ENCODE measurements at places on chromosomes 13 and 19. TPM values are rescaled to one million over a fixed set of nuclear protein-coding genes. Genes with fewer than 3 reads are reported as not detected.

GRCh38 chr13:32429433-32429909 is 1.5 kb upstream of the N4BP2L1 start:
- DNase-seq: no peak

SPATA13 gene
- total RNA-seq: 32.1 TPM

GRCh38 chr19:37905946-37906868 is at the start of gene WDR87:
WDR87 (minus strand) TSS chr19:37906594; CDS start chr19:37898239, 8,355 bp downstream.
- peak; percentile 66 for DNase-seq

DNA sequence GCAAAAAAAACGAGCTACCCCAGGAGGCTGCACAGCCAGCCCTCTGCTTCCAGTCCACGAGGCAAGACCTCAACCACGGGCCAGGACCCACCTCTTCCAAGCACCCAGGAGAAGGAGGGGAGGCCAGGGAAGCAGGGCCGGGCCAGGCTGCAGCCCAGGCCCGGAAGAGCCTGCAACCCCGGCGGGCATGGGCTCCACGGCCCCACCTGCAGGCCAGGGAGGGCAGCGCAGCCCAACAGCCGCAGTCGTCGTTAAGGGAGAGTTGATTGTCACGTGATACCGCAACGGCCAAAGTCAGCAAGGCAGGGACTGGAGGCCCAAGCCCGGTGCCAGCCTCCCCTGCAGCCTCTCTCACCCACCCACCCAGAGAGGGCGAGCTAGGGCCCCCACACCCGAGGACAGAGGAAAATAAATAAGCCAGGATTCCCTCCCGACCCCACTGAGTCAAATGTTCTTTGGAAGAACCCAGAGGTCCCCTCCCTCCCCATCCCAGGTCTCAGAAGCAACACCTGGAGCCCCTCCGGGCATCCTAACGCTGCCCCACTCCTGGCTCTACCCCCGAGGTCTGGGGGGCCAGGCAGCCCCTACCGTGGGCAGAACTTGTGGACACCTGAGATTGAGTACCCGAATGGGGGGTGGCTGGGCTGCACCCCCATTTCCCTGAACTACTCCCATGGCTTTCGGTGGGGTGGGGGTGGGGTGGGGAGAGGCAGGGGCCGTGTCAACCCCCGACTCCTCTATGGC is 5.2 kb upstream of the REXO1 start:
- DNase-seq: no peak

GRCh38 chr19:55454787-55455243 is 6.6 kb downstream of the ISOC2 start:
- peak; percentile 53 for DNase-seq

KANK3 gene
- total RNA-seq: 4.5 TPM

DNA sequence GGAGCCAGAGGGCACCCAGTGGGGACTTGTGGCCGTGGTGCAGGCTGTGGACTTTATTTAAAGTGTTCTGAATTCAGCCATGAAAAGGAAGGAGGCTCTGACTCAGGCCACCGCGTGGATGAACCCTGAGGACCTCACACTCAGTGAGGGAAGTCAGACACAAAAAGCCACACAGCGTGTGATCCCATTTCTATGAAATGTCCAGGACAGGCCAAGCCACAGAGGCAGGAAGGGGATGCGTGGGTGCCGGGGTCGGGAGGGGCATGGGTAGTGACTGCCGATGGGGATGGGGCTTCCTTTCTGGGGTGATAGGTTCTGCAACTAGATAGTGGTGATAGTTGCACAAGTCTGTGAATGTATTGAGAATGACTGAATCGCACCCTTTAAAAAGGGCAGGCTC is 8.7 kb upstream of the ZBTB7A start:
- DNase-seq: no peak

PGLYRP2 gene
- total RNA-seq: not detected

VSTM2B gene
- 2.6 TPM for total RNA-seq

ONECUT3 gene
- not detected for total RNA-seq

DNA sequence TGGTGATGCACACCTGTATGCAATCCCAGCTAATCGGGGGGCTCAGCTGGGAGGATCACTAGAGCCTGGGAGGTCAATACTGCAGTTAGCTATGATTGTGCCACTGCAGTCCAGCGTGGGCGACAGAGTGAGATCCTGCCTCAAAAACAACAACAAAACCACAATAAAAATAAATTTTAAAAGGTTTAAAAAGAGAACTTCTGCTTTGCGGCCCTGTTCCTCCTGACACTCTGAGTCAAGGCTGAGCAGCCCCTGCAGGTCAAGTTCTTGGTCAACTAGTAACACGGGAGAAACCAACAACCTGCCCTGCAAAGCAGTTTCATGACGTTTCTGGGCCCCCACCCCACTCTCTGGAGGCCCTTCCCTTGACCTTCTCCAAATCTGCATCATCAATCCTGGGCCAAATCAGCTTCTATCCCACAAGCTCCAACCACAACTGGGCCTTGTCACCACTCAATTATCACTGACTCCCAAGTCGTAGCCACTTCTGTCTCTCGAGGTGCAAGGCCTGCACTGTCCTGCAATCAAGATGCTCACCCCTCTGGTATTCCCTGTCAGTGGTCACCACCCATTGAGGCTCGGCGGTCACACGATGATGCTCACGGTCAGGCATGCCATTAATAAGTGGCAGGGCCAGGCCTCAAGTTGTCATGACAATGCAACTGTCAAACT is 7.5 kb downstream of the ELAVL1 start:
- DNase-seq: no peak
